ENCODE measurements at places on chromosomes 7 and 10.

DNA sequence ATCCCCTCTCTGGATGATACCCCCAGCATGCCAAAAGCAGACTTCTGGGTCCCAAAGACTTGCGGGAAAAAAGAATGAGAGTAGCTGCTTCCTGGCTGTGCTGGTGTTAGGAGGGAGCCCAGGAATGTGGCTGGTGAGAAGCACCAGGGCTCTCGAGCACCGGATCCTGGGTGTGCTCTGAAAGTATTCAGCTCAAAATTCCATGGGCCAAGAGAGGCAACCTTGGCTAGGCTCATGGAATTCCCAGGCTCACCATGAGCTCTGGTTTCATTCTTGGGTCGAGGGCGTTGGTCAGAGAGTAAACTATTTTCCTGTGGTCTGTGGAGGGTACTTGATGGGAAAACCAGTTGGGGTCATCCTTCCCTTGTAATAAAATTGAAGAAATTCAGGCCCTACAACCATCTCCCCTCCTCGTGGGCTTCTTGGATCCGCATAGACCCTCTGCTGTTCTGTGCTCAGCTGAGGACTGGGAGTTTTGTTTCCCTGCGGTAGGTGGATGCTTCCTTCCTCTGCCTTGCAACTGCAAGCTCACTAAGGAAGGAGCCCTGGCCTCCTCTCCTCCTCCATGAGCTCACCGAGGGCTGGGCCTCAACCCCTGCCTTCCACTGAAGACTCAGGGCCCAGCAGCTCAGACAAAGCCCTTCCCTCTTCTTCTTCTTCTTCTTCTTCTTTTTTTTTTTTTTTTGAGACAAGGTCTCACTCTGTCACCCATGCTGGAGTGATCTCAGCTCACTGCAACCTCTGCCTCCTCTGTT lies 34.5 kb upstream of the AQP1 start:
- DNase-seq, result no peak

DNA sequence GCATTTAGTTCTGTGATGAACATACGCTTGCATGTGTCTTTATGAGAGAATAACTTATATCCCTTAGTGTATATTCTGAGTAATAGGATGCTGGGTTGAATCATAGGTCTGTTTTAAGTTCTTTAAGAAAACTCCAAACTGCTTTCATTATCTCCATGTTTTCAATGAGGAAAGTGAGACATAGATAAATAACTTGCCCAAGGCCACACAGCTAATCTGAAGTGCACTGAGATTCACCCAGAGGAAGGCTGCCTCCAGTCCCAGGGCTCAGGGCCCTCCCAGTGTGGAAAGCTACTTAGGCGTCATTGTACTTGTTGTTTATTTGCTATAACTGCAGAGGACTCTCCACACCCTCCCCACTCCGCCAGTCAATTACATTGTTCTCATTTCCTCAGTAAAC lies 126.7 kb downstream of the INHBA start:
- DNase-seq, result peak; percentile 56

GRCh38 chr10:20853276-20853675 lies 43.8 kb downstream of the NEBL start:
- no peak for DNase-seq

DNA sequence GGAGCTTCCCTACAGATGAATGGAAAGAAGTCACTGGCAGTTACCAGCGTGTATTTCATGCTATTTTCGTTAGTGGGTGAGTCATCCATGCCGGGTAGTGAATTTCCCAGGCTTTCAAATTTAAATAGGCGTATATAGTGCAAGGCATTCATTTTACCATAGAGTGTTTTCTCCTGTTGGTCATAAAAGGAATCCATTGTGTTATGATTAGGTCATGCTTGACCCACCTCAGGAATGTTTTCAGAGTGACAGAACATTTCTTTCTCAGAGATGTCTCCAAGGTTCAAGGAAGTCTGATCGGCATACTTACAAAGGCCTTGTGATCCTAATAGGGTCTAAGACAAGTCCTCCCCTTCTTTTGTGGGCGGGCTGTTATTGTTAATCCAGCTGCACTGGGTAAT lies 110.7 kb downstream of the AKR1D1 start:
- peak; percentile 45 for DNase-seq

- peak; percentile 43 for DNase-seq
Observed at GRCh38 chr7:94908323-94909178, 1.2 kb downstream of the PPP1R9A start.

DNA sequence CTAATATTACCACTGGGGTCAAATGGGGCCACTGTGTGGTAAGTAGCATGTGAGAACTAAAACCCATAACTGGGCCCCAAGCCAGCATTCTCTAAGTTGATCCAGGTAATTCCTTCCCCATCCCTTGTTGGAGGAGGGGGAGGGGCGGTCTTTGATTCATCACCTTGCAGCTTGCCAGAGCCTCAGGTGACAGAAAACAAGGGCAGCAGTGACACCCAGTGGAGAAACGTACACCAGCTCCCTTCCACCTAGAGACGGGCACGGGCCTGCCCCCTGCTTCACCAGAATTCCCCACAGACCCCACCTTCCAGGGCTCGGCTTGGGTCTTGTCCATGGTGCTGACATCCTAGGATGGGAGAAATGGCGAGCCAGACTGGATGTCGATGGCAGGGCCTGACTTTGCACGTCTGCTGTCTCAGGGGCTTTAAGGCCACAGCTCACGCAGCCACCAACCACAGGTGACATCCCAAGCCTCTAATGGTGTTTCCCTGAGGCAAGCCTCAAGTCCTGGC lies 102.0 kb downstream of the STRA8 start:
- peak; percentile 79 for DNase-seq

- no peak for DNase-seq
Observed at GRCh38 chr10:3836222-3836820, 51.3 kb upstream of the KLF6 start.

DNA sequence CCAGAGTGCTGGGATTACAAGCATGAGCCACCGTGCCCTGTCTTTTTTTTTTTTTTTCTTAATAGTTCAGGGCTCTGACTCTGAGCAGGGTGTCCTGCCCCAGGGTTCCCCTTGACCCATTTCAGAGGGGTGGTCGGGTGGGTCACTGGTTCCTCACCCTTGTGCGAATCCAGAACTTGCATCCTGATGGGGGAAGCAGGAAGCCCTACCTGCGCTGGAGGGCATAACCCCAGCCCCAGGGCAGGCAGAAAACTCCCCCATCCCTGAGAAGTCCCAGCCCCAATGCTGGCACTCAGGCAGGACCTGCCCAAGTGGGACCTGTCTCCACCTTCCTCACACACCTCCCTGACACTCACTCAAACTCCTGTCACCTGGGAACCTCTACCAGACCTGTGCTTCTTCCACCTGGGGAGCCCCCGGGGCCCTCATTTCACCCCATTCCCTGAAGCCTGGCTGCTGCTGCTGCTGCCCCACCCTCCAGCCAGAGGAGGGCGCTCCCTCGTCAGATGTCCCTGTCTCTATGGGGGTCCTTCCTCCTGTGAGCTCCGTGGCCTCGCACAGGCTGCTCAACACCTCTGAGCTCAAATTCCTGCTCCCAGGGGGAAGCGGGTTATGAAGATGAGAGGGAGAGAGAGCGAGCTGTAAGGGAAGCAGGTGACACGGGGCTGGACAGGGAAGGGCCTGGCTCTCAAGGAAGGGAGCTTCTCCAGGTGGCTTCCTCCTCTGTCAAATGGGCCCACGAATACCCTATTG lies 15.1 kb upstream of the ZNF273 start:
- DNase-seq, result no peak

DNA sequence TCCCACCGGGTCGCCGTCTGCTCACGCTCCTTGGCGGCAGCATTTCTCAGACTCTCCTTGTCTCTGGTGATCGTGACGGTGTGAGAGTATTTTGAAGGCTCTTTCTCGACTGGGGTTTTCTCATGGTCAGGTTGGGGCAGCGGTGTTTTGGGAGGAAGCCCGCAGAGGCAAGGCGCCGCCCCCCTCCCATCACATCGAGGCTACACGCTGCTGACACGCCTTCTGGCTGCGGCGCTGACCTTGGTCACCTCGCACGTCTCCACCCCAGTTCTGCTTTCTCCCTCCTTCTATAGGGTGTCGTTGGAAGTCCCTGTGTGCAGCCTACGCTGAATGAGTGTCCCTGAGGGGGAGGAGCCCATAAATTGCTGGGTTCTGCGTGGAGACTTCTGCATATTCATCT lies 55.2 kb downstream of the GLRX3 start:
- no peak for DNase-seq

DNA sequence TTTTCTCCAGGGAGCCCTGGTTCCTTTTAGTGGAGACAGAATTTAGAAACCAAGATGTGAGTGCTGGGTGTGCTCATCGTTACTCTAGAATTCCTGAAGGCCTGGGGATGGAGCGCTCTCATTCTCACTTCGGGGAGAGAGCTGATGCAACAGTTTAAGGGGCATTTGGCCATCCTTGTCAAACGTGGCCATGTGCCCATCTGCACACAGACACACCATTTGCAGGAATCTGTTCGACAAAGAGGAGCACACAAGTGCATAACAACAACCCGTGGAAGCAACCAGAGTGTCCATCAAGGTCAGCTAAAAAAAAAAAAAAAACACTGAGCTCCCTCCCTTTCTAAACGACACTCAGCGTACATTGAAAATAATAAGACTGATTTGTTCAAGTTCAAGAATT lies 23.0 kb upstream of the RET start:
- no peak for DNase-seq

- DNase-seq, result no peak
Observed at GRCh38 chr7:158840604-158841003, 11.3 kb upstream of the ESYT2 start.

- DNase-seq, result peak; percentile 84
Observed at GRCh38 chr7:27130540-27131389, at the start of gene HOXA4. HOXA4 (minus strand) TSS chr7:27130757; CDS start chr7:27130733, 24 bp downstream.

DNA sequence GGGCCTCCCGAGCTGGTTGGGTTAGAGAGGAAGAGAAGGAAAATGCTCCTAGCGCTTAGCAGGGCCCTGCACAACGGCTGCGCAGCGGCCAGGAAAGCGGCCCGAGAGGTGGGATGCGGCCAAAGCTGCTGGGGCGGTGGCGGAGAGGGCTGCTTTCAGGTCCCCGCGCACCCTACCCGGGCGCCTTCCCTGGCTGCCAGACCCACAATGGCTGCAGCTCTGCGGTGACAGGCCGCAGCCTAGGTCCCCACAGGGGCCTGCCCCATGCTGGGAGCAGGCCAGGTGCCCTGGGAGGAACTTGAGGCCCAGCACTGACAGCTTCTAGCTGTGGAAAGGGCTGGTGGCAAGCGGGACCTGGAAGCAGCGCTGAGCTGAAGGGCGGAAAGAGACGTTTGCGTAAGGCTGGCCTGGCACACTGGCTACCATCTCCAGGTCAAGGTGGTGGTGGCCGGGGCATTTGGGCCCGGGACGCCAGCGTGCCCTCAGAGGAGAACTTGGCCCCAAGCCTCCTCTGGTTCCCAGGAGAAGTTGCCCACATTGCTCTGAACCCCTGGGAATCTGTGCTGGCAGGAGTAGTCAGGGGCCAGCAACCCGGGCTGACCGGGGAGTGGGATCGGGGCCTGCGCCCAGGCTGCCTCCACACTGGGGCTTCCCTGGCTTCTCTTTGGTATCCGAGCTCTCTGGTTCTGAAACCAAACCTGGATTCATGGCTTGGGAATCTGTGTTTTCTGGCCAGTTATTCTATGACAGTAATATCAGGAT lies 72.9 kb upstream of the ZNF804B start:
- no peak for DNase-seq

DNA sequence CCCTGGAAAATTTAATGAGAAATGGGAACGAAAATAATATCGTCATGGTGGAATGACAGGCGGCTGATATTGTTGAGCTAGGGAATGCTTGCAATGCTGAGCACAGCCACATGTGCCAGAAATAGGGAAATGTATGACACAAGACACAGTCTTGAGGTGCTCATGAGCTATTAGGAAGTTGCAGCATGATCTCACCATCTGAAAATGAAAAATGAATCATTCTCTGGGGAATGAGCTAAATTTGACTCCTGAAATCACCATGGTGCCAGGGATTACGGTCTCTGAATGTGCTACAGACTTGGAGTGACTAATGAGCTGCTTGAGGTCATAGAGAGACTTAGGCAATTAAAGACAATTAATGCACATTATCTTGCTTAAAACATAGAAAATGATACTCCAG lies 845.0 kb downstream of the CNTNAP2 start:
- DNase-seq, result peak; percentile 57
